Naive B cell (primary cell): ENCODE measurements at places on chromosomes 6 and 20.

- DNase-seq = no peak
Observed at GRCh38 chr6:129491436-129491835, 218.5 kb downstream of the ARHGAP18 start.

- no peak for DNase-seq
Observed at GRCh38 chr20:57769756-57770155, 59.9 kb upstream of the PMEPA1 start.

DNA sequence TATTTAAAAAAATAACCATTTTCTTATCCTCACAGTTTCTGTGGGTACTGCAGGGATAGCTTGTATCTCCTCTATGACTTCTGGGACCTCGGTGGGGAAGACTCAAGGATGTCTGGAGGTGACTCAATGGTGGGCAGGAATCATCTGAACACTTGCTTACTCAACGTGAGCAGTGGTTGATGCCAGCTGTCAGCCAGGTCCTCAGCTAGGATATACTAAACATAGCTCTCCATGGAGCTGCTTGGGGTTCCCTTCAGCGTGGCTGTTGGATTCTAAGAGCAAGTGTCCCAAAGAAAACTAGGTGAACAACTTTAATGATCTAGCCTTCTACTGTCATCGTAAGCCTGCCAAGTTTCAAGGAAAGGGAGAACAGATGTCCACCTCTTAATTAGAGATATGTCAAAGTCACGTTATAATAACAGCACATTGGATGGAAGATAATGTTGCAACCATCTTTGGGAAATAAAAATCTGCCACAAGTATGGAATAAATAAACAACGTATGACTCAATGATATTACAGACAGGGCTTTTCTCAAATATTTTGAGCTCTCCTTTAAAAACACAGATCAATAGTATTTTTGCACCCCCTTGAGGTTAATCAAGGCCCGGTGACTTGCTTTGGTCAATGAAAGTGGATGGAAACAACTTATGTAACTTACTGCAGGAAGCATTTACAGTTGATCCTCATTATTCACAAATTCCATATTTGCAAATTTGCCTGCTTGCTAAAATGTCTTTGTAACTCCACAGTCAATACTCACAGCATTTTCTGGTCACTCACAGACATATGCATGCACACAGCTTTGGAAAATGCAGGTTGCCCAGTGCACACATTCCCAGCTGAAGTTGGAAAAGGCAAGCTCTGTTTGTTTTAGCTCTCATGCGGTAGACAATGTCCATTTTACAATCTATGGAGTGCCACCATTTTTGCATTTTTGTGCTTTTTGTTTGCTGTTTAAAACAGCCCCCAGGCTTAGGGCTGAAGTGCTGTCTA is 6.6 kb upstream of the HEBP2 start:
- no peak for DNase-seq

- no peak for DNase-seq
Observed at GRCh38 chr6:169451065-169451838, 197.6 kb upstream of the THBS2 start.

- no peak for DNase-seq
Observed at GRCh38 chr6:71310261-71310660, 21.6 kb downstream of the OGFRL1 start.

GRCh38 chr6:154526996-154527395 is 16.5 kb upstream of the CNKSR3 start:
- no peak for DNase-seq

DNA sequence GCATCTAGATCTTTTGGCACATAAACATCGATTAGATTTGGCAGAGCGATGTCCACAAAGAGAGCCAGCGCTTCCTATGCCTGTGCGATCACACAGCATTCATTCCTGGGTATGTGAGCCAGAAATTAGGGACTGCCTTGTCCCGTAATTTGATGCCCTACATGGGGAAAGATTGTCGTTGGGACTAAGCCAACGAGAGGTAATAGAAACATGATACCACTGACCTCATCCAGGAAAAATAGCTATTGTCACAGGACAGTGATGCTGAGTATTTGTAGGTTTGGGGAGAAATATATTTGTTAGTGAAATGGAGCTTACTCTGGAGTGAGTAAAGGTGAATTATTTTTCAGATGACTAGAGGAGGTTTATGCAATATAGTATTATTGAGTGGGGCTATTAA is 154.0 kb downstream of the TSHZ2 start:
- DNase-seq = no peak

DNA sequence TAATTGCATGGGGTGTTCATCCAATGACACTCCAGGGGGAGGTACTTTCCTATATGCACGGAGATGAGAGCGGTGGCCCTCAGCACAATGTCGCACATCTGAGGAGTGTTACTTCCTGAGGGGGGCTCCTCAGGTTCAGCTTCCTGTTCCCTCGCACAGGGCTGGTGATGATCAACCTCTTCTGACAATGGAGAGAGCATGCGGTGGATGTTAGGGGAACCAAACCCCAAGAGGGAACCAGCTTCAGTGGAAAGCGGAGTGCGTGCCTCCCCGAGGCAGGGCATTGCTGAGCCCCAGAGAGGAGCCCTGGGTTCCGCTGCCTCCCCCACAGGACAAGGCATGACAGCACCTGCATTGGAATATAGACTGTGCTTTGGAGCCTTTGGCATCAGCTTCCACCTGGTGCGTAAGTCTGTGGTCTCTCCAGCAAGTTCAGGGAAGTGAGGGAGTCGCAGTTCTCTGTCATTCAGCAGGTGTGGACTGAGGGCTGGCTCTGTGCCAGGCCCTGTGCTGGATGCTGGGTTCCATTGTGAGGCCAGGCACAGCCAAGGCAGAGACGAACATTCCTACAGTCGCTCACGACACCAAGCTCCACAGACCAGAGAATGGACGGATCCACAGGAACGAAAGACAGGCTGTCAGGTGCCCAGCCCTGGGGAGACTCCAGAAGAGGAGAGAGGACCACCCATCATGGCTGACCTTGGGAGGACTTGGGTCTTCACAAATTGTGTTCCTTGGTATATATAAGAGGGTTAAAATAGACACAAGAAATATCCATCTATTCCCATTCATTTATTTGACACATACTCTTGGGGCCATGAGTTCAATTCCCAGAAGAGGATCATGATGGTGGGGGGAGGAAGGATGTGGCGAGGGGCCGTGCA is 3.9 kb upstream of the ZNF831 start:
- peak; percentile 52 for DNase-seq

DNA sequence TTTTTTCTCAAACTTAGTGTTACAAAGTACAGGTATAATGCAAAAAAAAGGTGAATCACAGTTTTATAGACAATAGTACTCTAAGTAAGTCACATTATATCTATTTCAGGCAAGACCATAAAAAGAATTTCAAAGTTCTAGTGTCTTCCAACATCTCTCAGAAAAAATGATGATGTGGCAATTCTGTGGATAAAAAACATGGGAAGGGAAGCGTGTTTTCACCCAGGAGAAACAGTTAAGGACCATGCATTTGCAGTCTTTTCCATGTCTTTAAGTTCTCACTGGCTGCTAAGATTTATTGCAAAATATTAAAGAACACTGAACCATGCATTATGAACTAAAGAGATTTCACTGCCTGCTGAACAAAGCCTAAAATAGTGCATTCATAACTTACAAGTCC is 1.8 kb downstream of the SSR1 start:
- DNase-seq = no peak

GRCh38 chr6:75044846-75045245 is 161.0 kb downstream of the COL12A1 start:
- DNase-seq = no peak

DNA sequence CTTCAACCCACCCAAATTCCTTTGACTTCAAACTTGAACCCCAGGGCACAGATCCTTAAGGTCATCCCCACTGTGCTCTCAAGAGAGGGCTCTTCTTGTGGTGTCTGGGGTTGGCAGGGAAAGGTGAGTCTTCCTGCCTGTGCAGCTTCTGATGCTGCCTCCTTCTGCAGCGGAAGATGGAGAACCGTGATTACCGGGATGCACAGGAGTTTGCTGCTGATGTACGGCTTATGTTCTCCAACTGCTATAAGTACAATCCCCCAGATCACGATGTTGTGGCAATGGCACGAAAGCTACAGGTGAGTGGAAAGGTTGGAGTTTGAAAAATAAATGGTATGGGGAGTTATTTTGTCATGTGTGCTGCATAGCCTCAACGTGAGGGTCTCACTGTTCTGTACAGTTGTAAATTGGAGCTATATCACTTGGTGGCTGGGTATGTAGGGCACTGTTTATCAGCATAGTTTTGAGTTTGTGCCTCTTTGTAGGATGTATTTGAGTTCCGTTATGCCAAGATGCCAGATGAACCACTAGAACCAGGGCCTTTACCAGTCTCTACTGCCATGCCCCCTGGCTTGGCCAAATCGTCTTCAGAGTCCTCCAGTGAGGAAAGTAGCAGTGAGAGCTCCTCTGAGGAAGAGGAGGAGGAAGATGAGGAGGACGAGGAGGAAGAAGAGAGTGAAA is 9.0 kb downstream of the BRD2 start:
- DNase-seq = no peak

DNA sequence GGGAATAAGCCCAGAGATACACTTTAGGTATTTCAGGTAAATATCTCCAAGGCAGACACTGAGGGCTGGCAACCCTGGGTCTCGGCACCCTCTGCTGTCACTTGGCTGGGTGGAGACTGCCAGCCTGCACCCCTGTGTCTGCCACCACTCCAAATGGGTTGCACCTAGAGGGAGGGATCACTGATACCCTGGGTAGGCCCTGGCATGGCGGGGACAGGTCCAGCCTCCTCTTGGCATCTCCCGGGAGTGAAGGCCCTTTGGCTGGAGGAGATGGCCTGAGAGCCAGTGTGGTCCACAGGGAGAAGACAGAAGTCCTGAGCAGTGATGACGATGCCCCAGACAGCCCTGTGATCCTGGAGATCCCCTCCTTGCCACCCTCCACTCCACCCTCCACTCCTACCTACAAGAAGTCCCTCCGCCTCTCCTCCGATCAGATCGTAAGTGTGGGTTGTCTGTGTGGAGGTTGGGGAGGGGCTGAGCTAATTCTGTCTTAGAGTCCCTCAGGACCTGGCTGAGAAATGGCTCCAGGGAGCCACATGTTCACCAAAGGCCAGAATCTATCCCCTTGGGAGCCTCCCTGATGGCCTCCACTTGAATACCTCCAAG is 10.9 kb downstream of the EMILIN3 start:
- DNase-seq = no peak

- DNase-seq = no peak
Observed at GRCh38 chr6:97653076-97653475, 370.1 kb upstream of the MMS22L start.

- no peak for DNase-seq
Observed at GRCh38 chr6:45901767-45902650, 113.7 kb downstream of the CLIC5 start.

DNA sequence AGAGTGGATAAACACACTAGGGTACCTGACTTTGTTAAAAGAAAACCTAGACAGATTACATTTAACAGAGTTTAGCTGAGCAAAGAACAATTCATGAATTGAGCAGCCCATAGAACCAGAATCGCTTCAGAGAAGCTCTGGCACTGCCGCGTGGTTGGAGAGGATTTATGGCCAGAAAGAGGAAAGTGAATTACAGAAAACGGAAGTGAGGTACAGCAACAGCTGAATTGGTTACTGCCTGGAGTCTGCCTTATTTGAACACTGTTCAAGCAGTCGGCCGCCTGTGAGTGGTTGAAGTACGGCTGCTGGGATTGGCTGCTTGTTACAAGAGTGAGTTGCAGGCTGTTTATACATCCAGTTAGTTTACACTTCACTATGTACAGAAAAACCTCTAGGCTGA is 253.8 kb upstream of the CDYL start:
- no peak for DNase-seq

- peak; percentile 4 for DNase-seq
Observed at GRCh38 chr20:46994341-46994740, 99.7 kb downstream of the EYA2 start.

DNA sequence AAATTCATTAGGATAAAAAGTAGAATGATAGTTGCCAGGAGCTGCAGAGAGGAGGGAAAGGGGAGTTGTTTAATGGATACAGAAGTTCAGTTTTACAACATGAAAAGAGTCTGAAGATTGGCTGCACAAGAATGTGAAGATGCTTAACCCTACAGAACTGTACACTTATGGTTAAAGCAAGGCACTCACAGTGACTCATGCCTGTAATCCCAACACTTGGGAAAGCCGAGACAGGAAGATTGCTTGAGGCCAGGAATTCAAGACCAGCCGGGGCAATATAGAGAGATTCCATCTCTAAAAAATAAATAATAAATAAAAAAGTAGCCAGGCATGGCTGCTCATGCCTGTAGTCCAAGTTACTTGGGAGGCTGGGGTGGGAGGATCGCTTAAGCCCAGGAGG is 174.0 kb downstream of the TASP1 start:
- DNase-seq = no peak

GRCh38 chr6:132685009-132685408 is 26.0 kb upstream of the TAAR1 start:
- no peak for DNase-seq

GRCh38 chr6:109516929-109517328 is 33.9 kb upstream of the ZBTB24 start:
- no peak for DNase-seq
